ENCODE measurements at places on chromosomes 4 and X.

DNA sequence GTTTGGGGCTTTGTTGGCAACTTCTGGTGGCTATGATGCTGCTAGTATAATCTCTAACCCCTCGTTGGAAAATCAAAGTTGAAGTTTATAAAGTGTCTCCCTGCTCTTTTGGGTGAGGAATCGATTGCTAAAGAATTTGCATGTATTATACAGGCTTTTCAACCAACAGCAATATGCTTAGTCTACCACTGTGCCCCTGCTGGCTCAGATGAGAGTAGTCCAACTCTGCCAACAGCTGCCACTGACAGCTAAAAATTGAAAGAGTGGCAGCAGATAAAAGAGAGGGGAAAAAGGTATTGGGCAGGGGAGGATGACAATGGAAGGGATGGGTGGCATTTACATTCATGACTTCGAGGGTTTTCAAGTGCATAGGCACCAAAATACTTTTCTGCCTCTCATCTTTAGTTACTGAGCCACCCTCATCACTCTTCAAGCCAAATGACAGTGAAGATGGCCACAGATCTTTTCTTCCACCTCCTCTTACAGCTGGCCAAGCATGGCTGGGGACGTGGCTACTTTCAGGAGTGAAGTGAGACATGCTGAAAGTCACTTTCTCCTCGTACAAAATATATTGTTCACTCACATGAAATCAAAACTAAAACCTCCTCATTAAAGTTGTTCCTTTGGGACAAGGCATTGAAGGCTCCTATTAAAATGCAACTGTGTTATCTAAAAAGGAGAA lies 2.7 kb upstream of the GRIA3 start:
- DNase-seq = no peak

DNA sequence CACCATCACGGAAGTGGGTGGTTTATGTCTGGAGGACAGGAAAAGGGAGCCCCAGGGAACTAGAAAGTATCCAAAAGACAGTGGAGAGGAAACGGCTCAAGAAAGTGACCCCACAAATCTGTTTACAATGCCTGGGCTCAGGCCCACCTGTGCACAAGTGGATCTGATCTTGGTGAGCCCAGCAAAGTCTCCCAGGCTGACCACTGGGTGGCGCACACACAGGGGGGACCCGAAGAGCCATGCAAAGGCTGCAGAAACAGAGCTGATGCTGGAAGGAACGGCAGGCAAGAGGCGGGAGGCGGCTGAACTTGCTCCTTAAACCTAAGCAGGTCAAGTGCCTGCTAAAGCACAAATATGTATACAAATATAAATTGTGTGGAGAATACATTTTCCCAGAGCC lies 9.6 kb downstream of the HAUS7 start:
- no peak for DNase-seq

GRCh38 chr4:24979554-24979953 lies 51.2 kb downstream of the LGI2 start:
- no peak for DNase-seq

- no peak for DNase-seq
These were observed 6.2 kb downstream of the MSX1 start for GRCh38 chr4:4865705-4866123.

- DNase-seq = no peak
These were observed 30.0 kb downstream of the PKD2 start for GRCh38 chr4:88037447-88037846.

DNA sequence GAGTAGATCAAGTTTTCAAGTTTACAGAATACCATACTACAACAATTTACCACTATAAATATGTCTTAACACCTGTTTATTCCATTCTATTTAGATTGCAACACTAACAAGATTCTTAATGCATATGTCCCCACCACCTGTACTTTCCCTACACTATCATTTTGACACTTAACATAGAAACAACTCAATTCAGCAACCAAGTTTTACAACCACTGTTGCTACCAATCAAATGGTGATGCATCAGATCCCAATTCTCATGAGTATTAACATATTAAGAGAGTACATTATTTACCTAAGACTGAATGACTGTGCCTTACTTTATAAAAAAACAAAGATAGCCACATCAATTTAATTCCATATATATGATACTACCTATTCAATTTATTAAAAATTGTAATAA lies 49.4 kb downstream of the EIF4E start:
- no peak for DNase-seq

DNA sequence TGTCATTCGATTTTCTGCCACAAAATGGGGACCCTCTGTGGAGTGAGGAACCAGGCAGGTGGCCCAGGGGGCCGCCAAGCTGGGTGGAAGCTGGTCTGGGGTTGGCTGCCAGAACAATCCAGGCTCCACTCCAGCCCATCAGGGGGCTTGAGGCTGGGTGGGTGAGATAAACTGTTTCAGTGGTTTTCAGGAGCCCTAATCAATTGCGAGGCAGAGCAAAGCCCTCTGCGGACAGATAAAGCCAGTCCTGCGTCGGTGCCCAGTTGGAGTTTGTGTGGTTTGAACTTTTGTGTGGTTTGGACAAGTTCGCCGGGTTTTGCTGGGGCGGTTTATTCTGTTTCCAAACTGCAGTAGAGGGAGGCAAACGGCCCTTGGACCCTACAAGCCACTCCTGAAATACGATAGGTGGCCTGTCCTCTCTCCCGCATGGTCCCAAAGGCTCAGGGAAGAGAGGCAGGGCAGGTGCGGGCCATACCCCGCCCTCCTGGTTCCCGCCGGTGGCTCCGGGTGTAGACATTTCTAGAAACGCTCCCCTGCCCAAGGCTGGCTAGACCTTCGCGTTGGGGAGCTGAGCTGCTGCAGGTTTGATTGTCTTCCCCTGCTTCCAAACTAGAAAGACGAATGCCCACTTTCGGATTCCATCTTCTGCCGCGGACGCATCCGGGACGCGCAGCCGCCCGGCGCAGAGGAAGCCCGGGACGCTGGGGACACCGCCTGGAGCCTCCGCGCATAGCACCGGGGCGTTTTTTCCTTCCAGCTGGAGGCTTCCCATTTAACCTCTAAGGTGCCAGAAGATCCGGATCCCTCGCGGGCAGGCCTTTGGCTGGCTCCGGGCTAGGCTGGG lies 169.0 kb upstream of the BCOR start:
- no peak for DNase-seq

Measured in GM12878 (cell line).